Stimulated activated CD4-positive, alpha-beta T cell treated with anti-CD3 and anti-CD28 coated beads, Interleukin-15, amount 100 ng/mL, for 48 hours (primary cell): ENCODE measurements at places on chromosomes 1 and 21.
A peak's percentile ranks its signal among the peaks of the same experiment; 100 is the strongest.

DNA sequence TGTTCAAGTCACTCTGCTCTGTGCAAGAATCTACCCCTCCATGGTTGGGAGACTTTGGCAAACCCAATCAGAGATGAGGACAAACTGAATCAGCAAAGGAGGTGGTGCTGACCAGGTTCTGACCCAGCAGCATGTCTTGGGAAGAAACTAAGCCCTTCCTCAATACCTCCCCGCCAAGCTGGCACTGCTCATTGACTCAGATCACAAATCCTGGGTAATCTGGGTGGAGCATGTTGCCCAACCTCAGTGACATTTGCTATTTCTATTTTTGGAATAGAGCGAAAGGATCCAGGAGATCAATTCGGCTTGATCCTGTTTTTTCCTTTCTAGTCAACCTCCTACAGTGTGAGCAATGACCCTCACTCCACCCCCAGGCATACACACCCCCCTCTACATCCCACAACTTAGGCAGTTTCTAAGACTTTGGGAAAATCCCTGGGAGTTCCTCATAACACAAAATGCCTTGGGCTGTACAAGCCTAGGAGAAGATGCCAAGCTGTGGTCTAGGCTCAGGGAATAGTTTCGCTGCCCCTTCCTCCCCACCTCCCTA is 166.8 kb upstream of the KCNJ6 start:
- DNase-seq, result no peak

DNA sequence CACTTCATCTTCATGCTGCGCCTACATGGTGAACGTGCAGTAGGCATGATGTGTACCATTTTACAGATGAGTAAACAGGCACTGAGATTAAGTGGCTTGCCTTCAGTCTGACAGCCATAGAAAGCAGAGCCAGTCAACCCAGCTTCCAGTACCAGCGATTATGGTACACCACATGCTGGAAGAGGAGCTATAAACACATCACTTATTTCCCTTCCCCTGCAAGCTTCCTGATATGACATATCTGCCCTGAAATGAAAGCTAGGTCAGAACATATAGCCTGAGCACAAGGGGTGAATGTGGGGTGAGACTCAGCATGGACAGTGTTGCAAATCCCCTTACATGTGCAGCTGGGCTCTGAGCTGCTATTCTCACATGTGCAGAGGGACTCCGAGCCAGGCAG is 33.8 kb upstream of the IL20 start:
- DNase-seq, result no peak

GRCh38 chr1:221688488-221688843 is 53.4 kb downstream of the DUSP10 start:
- no peak for DNase-seq

DNA sequence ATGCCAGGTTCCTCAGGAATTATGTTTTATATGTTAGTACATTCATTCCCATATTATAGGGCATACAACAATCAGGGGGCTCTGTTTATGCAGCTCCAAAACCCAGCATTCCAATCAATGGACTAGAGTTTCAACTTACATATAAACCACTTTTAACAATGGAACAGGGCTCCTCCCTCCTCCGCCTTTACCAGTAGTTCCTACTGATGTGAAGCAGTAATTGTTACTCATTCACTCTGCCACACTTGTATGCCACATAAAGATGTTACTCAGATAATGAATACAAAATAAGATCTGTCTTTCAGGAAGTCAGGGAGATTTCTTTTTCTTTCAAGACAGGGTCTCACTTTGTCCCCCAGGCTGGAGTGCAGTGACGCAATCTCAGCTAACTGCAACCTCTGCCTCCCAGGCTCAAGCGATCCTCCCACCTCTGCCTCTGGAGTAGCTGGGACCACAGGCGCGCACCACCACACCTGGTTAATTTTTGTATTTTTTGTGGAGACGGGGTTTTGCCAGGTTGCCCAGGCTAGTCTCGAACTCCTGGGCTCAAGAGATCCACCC is 17.1 kb downstream of the ZNF281 start:
- no peak for DNase-seq

GRCh38 chr21:45328198-45329091 is 40.8 kb upstream of the POFUT2 start:
- DNase-seq, result no peak

- no peak for DNase-seq
Observed at GRCh38 chr1:50981741-50982140, 11.7 kb downstream of the CDKN2C start.

DNA sequence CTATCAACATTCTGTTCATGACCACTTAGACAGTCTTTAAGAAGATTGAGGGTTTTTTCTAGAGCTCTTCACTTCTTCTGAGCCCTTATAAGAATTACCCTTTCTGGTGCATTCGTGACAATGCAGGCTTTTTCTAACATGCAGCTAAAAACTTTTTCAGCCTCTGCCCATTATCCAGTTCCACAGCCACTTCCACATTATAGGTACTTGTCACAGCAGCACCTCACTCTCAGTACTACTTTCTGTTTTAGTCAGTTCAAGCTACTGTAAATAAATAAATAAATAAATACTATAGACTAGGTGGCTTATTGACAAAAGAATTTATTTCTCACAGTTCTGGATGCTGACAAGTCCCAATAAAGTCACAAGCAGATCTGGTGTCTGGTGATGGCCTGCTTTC is 284.4 kb upstream of the PKN2 start:
- DNase-seq, result no peak

GRCh38 chr1:10667861-10668761 is 128.3 kb downstream of the CASZ1 start:
- DNase-seq, result no peak

GRCh38 chr1:40853113-40853884 is 8.9 kb downstream of the CITED4 start:
- DNase-seq, result no peak

DNA sequence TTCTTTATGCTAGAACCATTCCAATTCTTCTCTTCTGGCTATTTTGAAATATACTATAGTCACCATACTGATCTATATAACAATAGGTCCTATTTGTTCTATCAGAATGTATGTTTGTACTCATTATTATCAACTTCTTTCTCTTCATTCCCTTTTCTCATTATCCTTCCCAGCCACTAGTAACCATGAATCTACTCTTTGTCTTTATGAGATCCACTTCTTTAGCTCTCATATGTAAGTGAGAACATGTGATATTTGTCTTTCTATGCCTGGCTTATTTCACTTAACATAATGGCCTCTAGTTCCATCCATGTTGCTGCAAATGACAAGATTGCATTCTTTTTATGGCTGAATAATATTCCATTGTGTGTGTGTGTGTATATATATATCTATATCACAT is 31.7 kb upstream of the RC3H1 start:
- no peak for DNase-seq

DNA sequence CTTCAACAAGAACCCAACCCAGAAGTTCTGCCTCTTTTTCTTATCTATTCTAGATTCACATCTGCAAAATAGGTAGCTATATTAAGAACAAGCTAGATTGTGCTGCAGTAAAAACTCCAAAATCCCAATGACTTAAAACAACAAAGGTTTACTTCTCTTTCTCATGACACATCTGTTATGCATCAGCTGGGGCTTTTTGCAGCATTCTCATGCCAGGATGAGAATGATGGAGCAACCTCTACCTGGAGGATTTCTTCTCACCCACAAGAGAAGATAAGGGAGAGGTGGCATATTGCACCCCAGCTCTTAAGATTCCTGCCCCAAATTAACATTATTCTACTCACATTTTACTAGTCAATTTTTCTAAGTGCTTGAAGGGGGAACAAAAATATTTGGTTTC is 152.3 kb upstream of the SPAG17 start:
- DNase-seq, result no peak

- DNase-seq, result peak; percentile 88
Observed at GRCh38 chr1:77683160-77684148, 996 bp upstream of the ZZZ3 start.

GRCh38 chr1:15459771-15460707 is 3.5 kb downstream of the CELA2A start:
- no peak for DNase-seq

DNA sequence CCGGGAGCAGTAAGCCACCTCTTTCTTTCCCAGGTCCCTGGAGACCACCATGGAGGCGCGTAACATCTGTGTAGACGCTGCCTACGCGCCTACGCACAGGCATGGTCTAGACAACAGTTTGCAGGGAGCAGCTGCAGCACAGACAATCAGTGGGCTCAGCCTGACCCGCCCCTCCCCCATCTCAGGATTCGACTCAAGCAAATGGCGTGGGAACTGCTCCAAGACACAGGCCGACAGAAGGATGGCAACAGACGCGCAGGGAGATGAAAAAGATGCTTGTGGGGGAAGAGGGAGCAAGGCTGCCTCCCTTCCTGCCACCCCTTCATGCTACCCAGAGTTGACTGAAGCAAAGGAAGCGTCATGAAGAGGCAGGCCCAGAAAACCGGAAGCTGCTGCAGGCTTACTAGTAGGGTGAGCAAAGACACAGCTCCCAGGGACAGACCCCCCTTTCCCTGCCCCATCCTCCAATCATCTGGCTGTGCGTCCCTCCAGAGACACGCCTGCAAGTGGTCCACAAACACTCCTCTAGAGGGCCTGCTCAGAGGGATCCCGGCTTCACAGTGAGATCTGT is 19.5 kb downstream of the STK40 start:
- DNase-seq, result peak; percentile 30

- peak; percentile 47 for DNase-seq
Observed at GRCh38 chr1:109906160-109906838, 4.3 kb upstream of the CSF1 start.

- no peak for DNase-seq
Observed at GRCh38 chr1:200901350-200901749, 6.7 kb downstream of the INAVA start.

DNA sequence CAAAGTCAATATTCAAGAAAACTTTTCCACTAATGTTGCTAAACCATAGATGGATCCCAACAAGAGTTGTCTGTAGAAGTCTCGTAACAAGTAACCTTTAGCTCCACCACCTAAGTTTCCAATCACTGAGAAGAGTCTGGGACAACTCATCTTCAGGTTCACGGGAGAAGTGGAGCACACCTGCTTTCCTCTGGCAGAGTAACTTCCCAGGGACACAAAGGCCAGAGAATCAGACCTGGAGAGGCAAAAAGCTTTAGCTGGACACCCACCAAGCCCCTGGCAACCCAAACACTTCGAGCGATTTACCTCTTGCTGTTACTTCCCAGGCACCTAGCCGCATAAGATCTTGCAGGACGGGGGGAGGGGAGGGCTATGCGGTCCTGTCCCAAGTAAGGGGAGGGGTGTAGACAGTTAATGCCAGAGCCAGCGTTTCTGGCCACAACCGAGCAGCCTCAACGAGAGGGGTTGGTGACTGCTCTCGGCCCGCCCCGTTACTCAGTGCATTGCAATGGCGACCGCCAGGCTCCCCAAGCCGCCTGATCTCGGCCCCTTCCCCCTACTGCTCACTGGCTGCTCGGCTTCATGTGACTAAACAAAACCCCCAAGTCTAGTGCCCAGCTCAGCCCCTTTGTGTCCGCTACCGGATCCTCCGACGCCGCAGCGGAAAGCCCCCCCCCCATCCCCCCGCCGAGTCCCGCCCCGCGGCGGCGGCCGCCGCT is 709 bp downstream of the ZNF644 start:
- DNase-seq, result peak; percentile 67

GRCh38 chr21:33840771-33841170 is 74.8 kb downstream of the ATP5PO start:
- no peak for DNase-seq

GRCh38 chr1:67630438-67631045 is 54.5 kb upstream of the GADD45A start:
- no peak for DNase-seq

DNA sequence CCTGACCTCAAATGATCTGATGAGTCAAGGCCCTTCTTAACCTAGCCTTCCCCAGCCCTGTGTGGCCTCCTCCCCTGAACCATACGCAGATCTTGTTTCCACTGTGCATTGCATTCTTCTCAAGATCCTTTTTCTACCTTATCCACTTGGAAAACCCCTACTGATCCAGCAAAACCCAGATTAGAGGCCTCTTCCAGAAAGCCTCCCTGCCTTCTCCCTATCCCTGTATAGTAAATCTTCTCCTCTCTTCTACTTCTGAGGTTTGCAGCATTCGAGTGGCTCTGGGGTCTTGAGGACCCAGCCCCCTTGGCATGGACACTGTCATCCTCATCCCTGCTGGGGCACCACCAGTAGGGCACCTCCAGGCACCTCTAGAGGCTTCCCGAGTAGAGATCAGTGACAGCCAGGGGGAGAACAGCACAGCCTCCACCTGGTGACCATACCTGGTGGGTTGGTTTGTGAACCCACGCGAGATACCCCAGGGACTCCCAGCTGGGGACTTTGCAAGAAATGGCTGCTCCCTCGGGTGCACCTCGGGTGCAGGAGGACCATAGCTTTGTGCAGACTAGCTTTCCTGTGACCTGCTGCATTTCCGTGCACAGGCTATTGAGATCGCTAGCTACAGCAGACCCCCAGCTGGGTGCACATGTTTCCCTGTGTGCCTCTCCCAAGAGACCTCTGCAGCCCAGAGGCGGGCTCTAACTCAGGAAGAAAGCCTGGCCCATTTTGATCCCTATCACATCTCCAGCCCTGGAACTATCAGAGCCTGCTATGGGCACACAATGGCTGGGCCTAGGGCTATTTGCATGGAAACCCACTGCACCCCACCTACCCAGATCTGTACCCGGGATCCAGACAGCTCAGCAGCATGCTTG is 34.2 kb downstream of the MATN1 start:
- no peak for DNase-seq

DNA sequence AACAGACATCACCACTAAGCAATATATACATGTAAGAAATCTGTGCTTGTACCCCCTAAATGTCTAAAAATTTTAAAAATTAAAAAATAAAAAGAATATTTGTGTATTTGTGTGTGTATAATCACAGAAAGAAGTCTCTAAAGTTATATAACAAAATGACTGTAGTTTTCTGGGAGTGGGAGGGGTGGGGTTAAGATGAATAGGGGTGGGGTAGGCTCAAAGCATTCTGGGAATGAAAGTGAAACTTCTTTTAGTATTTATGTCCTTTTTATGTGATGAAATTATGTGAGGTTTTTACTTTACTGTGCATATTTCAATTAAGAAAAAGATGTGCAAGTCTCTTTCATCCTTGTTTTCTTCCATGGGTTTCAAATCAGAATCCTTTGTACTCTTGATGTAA is 65.3 kb downstream of the FASLG start:
- no peak for DNase-seq

DNA sequence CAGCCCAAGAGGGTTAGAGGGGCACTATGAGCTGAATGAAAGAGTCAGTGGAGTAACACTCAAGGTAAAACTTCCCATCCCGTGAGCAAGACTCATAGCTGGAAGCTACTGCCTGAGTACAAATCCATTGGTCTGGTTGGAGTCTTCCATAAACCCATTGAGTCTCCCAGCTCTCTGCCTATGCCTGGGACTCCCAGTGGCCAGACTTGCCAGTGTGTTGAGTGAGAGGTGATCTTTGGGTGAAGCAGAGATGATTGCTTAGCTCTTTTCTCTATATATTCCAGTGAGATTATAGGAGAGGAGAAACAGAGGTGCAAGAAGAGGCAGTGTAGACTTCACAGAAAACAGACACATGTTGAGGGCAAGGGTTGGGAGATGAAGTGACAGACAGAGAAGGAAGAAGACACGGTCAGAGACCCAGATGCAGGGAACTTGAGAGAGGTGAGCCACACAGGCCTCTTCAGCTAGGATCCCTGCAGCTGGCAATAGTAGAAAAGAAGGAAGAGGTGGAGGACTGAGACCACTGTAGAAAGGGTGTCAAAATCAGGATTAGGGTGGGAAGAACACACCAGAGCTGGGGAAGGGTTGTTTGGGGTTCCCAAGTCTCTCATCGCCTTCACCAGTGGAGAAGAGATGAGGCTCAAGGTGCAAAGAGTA is 3.7 kb downstream of the FOXD2 start:
- no peak for DNase-seq
